ENCODE measurements at places on chromosomes 2 and 18.

DNA sequence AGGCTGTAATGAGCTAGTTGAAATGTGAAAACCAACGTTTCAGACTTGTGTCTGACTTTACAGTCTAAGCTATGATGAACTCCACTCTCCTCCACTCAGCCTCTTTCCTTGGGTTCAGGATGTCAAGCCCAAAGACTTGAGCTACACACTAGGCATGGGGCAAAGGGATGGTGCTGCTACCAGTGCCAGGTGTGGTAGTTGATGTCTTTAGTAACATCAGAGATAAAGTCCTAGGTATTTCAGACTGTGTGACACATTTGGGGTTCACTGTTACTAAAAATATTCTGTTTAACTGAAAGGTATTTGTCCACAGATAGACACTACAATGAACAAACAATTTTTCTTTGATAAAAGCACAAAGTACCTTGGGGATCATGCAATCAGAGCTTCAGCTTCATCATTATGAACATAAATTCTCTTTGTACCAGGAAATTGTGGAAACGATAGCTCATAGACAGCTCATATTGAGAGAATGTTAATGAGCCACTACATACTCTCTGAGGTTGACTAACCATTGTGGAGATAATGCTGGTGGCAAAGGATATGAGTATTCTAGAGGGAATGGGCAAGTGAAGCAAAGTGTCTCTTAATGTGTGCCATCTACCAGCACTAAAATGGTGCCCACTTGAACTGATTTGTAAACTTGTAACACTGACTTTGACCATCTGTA, 253.7 kb upstream of the THUMPD2 start:
- no peak for DNase-seq

DNA sequence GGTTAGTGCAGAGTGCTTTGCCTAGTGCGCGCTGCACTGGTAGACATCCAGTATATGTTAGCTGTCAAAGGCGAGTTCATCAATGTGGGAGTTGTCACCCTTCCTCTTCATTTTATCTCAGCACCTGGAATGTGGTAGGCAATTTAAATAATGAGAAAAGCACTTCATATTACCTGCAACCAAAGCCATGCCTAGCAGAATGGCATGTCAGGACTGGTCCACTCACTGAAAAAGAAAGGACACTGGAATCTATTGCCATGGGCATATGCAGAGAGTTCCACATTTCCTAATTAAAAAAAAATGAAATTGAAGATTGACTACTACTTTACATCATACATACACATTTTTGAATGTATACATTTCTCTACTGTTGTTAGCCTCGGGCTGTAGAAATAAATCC, 139.6 kb downstream of the PAX3 start:
- DNase-seq = no peak

- no peak for DNase-seq
These were observed 194.6 kb downstream of the CYRIA start for GRCh38 chr2:16470936-16471490.

- DNase-seq = no peak
These were observed 50.4 kb upstream of the CTDP1 start for GRCh38 chr18:79629249-79629558.

DNA sequence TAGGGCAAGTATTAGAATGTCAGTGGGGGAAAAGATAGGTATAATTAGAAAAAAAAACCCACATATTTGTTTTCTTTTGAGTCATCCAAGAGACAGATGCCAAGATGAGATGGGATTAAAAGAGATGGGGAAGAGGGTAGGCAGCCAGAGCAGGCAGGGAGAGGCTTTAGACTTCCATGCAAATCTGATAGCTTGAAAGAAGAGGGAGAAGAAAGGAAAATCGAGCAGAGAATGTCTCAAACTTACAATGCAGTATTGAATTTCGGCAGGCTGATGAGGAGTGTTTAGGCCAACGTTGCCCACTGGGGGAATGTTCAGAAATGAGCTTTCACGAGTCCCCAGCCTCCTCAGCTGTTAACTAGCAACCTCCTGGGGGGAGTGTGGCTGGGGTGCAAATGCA, 91.3 kb downstream of the SPATS2L start:
- no peak for DNase-seq

- no peak for DNase-seq
These were observed 35.2 kb downstream of the COPS8 start for GRCh38 chr2:237120916-237121315.

GRCh38 chr2:163155279-163155883, 316.8 kb upstream of the KCNH7 start:
- no peak for DNase-seq

GRCh38 chr2:203960811-203961210, 24.2 kb downstream of the ICOS start:
- no peak for DNase-seq

DNA sequence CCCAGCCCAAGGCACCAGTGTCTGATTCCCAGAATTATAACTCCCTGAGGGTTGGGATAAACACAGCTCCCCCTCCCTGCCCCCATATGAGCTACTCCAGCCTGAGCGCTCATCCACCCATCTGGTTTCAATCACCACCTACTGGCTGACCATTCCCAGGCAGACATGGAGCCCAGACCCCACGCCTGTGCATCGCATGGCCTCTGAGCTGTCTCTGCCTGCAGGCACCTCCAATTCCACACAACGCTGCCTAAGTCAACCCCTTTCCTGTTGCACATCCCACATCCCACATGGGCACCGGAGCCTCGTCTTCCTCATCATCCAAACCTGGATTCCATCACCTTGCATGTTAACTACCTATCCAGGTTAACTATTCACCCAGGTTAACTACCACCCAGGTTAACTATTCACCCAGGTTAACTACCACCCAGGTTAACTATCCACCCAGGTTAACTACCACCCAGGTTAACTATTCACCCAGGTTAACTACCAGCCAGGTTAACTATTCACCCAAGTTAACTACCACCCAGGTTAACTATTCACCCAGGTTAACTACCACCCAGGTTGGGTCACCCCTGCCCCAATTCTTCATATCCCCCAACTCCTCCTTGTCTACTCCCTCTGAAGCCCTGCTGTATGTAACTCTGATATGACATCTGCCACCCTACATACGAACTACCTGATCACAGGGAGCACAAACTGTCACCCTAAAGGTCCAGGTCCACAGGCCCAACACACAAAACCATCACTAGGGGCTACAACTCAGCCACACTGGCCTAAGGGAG, 47.8 kb downstream of the TEX51 start:
- no peak for DNase-seq

- no peak for DNase-seq
These were observed 365.0 kb downstream of the HRH4 start for GRCh38 chr18:24825397-24825796.

GRCh38 chr2:26347286-26347865, 787 bp upstream of the ADGRF3 start:
- DNase-seq = no peak

DNA sequence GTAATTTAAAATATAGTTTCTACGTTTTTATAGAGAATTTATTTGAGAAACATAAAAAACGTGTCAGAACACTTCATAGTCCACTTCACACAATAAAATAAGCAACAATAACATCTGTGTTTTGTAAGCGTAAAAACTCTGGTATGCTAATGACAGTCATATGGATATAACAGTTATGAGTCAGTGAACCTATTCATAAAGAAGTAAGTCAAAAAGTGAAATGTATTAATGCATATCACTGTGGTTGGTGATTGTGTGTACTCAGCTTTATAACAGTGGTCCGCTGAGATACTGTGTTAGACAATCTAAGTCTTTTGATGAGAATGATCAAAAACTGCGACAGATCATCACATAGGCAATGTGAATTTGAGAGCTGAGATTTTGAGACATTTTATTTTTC, 153.2 kb downstream of the WDR7 start:
- DNase-seq = no peak

DNA sequence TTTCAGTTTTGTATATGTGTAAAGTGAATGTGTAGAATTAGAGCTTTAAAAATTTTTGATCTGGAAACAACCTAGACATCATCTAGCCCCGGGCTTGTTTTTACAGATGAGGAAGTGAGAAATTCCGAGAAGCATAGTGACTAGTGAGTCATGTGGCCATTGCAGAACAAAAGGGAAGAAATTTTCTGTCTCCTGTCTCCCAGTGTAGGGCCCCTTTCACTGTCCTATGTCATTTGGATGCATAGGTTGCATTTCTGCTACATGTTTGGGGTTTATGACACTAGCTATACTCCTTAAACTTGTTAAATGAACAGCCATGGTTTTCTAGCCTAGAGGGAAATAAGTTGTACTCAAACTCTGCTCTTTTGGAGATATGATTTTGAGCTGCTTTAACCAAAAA, 84.6 kb downstream of the PLCL1 start:
- no peak for DNase-seq

DNA sequence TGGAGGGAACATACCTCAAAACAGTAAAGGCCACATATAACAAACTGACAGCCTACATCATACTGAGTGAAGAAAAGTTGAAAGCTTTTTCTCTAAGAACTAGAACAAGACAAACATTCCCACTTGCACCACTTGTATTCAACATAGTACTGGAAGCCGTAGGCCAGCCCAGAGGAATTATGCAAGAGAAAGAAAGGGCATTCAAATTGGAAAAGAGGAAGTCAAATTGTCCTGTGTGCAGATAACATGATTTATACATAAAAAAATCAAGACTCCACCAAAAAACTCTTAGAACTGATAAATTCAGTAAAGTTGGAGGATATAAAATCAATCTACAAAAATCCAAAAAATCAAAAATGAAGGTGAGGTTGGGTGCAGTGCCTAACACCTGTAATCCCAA, 8.0 kb upstream of the KDM3A start:
- DNase-seq = no peak

- no peak for DNase-seq
These were observed 58.1 kb downstream of the FAM178B start for GRCh38 chr2:96928277-96928781.

GRCh38 chr2:11080253-11081115, 74.8 kb upstream of the SLC66A3 start:
- DNase-seq = no peak

Data from activated CD8-positive, alpha-beta memory T cell treated with anti-CD3 and anti-CD28 coated beads for 4 hours (primary cell).